Panc1 (cell line): ENCODE measurements at places on chromosomes 13 and 19. TPM values are rescaled to one million over a fixed set of nuclear protein-coding genes. Genes with fewer than 3 reads are reported as not detected.

Gene EXOSC5
- 25.2 TPM for total RNA-seq

Gene SIGLEC14
- not detected for total RNA-seq

Gene PRR19
- total RNA-seq = 2.1 TPM

Gene GTF3A
- total RNA-seq = 111 TPM

Gene VSIG10L
- total RNA-seq = 3.3 TPM

DNA sequence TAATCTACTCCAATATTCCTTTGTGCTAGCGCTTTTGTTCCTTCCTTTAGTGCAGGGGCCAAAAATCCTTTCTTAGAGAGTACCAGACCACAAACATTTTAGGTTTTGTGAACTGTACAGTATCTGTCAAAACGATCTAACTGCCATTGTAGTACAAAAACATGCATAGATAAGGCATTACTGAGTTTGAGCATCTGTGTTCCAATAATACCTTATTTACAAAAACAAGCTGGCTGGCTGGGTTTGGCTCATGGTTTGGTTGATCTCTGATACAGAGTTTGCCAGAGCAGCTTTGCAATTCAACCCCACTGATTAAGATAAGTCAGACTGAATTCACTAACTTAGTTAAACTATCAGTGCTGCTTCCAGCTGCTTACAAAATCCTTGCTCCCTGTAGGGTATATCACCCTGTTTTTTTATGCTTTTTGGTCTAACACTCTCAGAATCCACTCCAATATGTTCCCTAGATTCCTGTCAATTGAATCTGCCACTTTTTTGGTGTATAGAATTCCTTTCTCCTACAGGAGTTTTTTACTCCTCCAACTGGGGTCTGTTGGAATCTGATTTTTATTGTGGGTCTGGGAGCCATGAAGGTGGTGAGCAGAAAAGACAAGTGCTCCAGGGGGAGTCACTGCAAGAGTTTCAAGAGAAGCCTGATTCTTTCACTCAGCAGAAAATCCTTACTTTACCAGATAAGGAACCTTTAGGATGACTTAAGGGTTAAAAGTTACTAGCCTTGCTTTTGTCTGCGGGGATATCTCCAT, 1399.4 kb downstream of the EFNB2 start:
- no peak for DNase-seq

DNA sequence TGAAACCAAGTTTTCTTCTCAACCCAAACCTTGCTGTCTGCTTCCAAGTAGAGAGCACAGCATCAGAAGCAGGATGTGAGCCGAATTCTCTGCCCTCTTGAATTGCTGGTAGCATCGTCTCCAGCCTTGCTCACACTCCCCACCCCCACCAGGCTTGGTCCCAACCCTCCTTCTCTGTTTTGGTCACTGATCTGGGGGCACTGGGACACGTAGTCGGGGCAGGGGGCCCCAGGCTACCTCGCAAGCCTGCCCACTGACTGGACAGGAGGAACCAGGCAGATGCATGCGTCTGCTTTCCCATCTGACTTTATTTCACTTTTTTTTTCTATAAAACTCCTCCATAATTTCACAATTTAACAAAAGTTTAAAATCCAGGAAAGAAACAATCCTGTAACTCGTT, 69.7 kb downstream of the MLLT1 start:
- DNase-seq = no peak

DNA sequence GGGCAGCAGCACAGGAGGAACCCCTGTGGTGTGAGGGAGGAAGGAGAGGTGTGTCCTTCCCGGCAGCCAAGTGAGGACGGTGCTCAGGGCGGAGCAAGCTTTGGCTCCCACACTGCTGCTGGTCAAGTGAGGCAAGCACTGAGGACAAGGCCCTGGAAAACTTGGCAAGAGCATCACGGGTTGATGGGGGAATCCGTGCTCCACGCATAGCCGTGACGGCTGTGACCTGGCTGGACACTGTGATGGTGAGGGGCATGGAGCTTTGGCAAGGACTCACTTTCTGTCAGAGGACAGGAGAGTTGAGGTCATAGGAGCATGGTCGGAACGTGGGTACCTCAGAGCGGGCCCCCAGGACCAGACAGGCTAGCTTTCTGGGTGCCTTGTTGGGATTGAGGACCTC, 29.0 kb upstream of the SLC15A1 start:
- DNase-seq = no peak

GRCh38 chr19:35204799-35205732, 23.5 kb downstream of the FAM187B start:
- no peak for DNase-seq

DNA sequence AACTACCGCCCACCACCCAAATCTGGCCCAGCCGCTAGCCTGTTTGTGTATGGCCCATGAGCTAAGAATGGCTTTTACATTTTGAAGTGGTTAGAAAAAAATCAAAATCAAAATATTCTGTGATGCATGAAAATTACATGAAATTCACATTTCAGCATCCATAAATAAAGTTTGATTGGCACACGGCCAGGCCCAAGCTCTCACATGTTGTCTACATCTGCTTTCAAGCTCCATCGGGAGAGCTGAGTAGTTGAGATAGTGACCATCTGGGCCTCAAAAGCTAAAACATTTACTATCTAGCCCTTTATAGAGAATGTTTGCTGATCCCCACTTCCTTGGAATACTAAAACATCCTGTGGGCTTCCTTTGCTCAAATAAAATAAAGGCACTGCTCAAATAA, 14.5 kb downstream of the RFX2 start:
- DNase-seq = no peak
